Activated CD4-positive, alpha-beta T cell treated with anti-CD3 and anti-CD28 coated beads for 4 hours (primary cell): ENCODE measurements at places on chromosomes 2 and 18.

DNA sequence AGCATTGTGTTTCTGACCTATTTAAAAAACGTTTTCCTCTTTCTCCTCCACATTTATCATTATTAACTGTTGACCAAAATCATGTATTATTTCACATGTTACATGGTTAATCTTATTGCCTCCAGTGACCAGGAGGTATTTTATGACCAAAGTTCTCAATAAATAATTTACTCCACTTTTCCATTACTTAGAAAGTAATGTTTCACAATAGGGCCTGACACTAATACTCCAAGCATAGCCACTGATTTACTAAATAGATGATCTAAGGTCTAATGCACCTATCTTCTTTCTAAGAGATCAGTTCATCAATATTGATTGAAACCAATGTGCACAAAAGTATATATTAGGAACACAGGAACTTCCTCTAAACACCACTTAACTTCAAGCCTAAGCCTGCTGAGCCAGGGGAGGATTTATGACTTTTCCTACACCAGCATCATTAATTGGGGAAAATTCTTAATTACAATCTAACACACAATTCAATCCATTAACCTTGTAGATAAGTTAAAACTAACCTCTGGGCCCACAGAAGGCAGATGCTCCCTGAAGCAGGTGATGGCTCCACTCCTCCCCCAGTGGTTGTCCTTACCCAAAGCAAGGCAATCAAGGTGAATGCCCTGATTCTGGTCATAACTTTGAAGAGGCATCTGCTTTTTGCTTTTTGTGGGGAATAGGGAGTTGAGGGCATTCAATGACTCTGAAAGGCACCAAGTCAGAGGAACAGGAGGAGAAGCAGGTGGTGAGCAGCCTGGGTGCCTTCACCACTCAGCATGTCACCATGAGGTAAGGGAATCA lies 33.9 kb downstream of the RBMS1 start:
- no peak for DNase-seq

DNA sequence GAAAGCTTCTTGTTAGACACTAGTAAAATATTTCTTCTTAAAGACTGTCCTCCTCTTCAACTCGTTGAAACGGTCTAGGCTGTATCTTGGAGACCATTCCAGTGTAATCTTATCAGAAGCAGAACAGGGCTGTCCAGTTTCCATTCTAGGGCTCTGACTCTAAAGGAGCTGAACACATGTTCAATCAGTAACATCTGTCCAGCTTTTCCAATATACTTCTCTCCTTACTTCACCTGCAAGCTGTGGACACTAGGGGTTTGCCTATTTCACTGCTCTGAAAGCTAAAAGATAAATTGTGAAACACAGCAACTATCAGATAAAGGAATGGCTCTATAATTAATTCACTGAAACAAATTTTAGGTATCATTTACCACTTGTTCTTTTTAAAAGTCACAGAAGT lies 73.8 kb downstream of the ZNF385B start:
- no peak for DNase-seq

- DNase-seq: no peak
Observed at GRCh38 chr18:57755473-57756067, 47.5 kb downstream of the ATP8B1 start.

DNA sequence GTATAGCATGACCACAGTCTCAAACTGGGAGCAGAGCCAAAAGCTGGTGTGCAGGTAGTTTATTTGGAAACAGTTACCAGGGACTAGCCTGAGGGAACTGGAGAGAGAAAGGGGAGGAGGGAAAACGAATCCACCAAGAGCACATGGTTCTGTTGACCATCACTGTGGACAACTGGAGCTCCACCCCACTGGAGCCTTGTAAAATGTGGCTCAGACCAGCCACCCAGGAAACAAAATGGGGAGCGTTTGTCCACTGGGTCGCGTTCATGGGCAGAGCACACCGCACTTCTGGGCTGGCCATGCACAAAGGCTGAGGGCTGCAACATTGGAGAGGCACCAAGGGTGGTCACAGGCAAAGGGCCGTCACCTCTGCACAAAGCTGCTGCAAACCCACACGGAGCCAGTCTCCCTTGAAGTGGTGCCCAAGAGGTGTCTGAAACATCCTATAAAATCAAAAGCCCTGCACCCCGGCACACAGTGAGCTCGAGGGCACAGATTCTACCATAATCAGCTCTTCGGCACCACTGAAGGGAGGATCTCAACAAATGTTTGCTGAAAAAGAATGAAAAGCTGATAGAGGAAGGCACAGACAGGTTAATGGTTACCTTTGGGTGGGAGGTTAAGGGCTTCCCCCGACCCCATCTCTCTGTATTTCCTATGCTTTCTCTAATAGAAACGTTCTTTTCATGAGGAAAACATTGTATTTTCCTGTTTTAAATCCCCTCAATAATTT lies 192.9 kb downstream of the INHBB start:
- DNase-seq: no peak

GRCh38 chr2:156333274-156333950 lies 891 bp upstream of the NR4A2 start:
- DNase-seq: no peak

DNA sequence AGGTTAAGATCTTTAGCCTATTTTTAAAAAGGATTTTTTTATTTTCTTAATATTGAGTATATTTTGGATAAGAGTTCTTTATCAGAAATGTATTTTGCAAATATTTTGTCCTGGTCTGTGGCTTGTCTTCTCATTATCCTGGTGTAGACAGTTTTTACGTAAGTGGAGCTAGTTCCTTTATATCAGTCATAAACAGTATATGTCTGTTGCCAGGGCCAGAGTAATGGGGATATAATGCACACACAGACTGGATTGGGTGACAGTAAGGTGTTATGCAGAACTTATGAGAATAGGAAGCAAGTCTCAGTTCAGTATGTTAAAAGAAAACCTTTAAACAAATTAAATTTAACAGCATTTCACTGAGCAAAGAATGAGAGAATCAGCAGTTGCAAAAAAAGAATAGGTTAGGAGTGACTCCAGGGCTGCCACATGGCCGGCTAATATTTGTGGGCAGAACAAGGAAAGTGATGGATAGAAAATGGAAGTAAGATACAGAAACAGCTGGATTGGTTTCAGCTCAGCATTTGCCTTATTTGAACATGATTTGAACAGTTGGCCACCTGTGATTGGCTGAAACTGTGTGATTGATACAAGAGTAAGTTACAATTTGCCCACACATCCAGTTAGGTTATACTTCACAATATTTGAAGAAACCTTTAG lies 61.1 kb upstream of the ZNG1B start:
- no peak for DNase-seq

DNA sequence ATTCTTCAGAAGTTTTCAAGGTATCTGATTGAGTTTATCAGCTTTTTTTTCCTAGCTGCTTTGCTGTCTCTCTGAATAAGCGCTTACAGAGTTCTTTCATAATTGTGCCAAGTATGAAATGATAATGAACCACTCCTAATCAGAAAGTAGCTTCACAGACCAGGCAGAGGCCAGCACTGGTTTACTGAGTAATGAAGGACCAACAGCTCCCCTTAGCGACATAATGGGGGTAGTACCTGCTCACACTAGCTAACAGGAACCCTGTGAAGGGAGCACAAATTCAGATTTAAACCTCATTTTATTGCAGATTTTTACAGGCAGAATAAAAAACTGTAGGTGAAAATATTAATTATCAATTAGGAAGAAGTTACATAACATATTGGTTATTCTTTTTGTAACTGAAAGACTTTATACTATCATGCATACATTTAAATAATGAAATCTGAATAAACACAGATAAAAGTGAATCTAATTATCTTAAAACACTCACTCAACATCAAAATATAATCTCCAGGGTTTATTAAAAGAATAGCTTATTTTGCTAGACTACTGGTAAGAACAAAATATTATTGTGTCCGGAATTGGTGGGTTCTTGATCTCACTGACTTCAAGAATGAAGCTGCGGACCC lies 53.7 kb upstream of the LRRC30 start:
- no peak for DNase-seq

DNA sequence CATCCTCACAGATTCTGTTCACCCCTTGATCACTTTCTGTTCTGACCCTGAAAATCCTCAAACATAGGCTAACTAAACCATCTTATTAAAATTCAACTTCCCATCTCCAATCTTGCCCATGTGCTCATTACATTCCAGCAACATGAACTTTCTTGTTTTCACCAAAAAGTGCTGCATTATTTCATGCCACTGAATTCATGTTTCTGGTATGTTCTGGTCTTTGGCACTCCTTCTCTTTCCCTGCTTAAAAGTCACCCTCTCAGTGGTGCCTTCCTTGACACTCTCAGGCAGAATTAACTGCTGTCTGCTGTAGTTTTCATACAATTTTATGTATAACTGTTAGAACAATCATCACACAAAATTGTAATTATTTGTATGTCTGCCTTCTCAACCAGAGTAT lies 247.7 kb upstream of the RBMS1 start:
- DNase-seq: no peak

DNA sequence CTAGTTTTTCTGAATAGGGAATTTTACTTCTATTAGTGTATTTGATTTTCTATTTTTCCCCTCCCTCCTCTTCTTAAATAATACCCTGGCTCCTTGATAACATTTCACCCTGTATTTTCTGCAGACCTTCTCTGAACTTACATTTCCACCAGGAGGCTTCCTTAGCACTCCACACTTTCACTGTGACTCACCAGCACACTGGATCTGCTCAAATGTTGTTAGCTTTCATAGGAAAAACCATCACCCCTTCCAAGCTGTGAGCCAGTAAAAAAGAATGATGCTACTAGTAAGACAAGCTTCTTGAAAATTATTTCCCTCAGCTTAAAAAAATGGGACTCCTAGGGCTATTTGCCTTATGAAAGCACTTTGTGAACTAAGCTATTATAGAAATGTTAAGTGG lies 16.1 kb downstream of the SUPT7L start:
- no peak for DNase-seq

DNA sequence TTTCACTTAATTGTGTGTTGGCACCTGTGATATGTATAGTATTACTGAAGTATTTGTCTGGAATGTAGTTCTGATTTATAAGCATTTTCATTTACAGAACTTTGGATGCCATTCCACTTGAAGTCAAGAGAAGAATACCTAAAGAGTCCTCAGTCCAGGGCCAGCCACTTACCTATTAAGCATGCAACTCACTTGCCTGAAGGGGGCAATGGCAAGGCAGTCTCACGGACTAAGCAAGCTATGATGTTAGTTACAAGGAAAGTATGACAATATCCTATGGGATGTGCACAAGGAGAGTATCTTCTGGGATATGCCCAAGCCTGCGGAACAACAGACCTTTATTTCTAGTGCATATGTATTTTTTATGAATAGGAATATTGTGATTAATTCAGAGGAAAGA lies 369.4 kb upstream of the GCFC2 start:
- DNase-seq: no peak

- no peak for DNase-seq
Observed at GRCh38 chr2:95062242-95063085, 37.0 kb downstream of the MAL start.

GRCh38 chr18:63951302-63951705 lies 2.2 kb downstream of the HMSD start:
- no peak for DNase-seq

DNA sequence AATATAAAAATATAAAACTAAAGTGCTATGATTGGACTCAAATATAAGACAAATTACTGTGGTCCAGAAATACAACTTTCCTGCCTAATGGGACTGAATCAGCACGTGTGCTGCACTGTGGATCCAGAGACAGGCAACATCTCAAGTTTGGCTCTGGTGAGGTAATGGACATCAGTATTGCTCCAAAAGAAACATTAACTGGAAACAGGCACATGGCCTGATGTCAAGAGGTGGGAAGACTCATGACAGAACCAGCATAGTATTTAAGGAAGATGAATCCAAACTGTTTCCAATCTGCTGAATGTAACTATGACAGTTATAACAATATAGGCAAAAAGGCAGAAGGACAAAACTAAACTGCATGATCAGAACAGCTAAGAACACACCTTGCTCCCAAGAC lies 354.6 kb downstream of the FSIP2 start:
- DNase-seq: no peak
